Ascending aorta (tissue), 2 donors: ENCODE measurements at places on chromosomes 4 and X. TPM values are rescaled to one million over a fixed set of nuclear protein-coding genes. Genes with fewer than 3 reads are reported as not detected.
A peak's percentile ranks its signal among the peaks of the same experiment; 100 is the strongest.

ASMT gene
- total RNA-seq = 37.5 TPM

FUNDC1 gene
- 2.4 TPM for total RNA-seq

ADH7 gene
- not detected for total RNA-seq

L1CAM gene
- 25.8 TPM for total RNA-seq

CA5B gene
- 13.5 TPM for total RNA-seq

NLGN4X gene
- 1.4 TPM for total RNA-seq

EREG gene
- total RNA-seq = not detected

PSAPL1 gene
- total RNA-seq = not detected

ABLIM2 gene
- total RNA-seq = 30.8 TPM

CDKL2 gene
- not detected for total RNA-seq

GPRIN3 gene
- 2.1 TPM for total RNA-seq

CSN1S1 gene
- total RNA-seq = not detected

TRIM60 gene
- not detected for total RNA-seq

DNA sequence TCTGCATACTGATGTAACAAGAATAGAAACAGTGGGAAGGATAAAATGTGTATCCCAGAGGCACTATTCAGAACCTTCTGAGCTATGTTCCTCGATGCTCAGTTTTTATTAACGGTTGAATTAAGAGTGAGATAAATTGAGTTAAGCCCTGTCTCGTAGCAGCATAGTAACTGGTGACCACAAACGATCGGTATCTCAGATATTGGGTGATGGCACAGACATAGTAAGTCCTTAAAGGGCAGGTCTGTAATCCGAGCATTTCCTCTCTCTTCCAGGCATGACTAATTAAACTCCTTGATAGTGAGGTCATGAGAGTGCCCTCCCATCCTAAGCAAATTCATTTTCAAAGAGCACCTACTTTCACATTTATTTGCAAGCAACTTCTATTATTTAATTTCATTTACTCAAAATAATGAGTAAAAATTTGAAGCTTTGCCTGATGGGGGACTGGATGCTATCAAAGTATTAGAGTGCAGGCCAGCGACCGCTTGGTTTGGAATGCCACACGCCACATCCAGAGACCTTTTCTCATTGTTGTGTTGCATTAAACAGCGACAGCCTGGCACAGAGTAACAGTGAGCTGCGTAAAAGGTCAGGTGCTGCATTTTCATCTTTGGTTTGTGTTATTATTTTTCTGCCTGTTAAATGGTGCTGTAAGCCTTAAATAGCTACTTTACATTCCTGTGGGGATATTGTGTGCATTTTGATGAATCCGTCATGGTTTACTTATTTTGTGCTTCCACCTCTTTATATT, 101.9 kb downstream of the PCDH7 start:
- no peaks in the 10 kb centered on the region for H3K27me3 ChIP-seq
- no peaks in the 10 kb centered on the region for H3K36me3 ChIP-seq
- no peak overlapping the region for H3K4me3 ChIP-seq
- no peak overlapping the region for H3K27ac ChIP-seq
- no peak for DNase-seq

DNA sequence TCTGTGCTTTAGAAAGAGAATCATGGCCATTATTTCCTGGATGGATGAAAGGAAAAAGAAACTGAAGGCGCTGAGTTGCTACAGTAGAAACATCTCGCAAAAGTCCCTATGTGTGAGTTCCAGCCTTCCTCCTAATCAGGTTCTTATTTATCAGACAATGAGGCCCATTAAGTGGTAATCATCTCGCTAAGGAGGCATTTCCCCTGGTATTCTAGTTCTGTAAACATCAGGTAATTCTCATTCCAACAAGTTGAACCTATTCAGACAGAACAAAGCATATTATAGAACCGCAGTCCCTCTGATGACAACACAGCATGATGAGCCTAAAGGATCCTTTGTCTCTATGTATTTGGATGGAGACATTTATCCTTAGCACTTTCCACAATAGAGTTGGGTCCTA, 205.7 kb upstream of the MAOA start:
- H3K4me1 ChIP-seq = no peaks in the 10 kb centered on the region
- DNase-seq = no peak
- no peak overlapping the region for H3K27ac ChIP-seq
- H3K27me3 ChIP-seq = no peaks in the 10 kb centered on the region
- H3K4me3 ChIP-seq = no peak overlapping the region
- H3K36me3 ChIP-seq = no peaks in the 10 kb centered on the region

DNA sequence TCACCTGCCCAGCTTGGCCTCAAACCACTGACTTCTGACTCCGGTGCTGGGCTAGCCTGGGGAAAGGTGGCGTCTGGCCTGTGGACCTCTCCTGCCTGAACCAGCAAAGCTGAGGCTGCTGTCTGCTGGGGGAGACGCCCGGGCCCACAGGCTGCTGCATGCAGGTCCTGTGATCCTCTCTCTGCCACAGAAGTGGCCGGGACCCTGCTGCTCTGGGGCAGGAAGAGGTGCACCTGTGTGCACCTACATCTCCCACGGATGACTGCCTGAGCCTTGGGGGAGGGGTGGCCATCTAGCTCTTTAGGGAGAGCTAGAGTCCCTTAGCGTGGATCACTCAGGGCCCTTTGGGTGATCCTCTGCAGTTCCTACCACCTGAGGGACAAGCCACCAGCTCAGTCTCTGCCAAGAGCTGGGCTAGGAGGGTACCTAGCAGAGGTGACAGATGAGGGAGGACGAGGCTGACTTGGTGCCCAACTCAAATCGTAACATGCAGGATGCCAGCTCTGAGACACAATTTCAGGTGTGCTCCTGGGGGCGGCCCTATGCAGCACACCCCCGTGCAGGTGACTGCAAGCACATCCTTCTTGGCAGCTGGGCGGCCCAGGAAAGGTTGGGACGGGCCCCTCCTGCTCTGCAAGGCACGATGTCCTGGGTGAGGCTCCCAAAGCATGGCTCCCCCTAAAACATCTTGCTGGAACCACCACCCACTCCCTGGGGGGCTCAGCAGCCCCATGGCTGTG, 22.5 kb downstream of the LETM1 start:
- peaks cover 75% of the 10 kb centered on the region for H3K36me3 ChIP-seq
- no peak overlapping the region for H3K4me3 ChIP-seq
- no peaks in the 10 kb centered on the region for H3K4me1 ChIP-seq
- H3K27ac ChIP-seq = no peak overlapping the region

DNA sequence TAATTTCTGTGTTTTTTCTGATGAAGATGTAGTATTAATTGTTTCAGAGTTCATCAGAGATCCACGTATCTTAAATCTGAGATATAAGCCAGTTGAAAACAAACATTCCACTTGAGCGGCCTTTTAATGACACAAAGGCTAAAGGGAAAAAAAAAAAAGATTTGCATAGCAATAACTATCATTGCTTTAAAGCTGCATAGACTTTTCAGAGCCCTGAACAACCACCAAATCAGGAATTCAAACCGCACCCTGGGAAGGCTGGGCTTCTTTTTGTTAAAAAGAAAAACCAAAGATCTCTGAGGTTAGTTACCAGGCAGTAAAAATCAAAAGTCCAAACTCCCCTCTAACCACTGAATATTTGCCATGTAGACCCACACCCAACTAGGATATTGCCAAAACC, 206.0 kb downstream of the HHIP start:
- H3K4me3 ChIP-seq = no peak overlapping the region
- no peaks in the 10 kb centered on the region for H3K27me3 ChIP-seq
- no peak overlapping the region for H3K27ac ChIP-seq
- no peaks in the 10 kb centered on the region for H3K36me3 ChIP-seq
- no peaks in the 10 kb centered on the region for H3K4me1 ChIP-seq
- DNase-seq = no peak

DNA sequence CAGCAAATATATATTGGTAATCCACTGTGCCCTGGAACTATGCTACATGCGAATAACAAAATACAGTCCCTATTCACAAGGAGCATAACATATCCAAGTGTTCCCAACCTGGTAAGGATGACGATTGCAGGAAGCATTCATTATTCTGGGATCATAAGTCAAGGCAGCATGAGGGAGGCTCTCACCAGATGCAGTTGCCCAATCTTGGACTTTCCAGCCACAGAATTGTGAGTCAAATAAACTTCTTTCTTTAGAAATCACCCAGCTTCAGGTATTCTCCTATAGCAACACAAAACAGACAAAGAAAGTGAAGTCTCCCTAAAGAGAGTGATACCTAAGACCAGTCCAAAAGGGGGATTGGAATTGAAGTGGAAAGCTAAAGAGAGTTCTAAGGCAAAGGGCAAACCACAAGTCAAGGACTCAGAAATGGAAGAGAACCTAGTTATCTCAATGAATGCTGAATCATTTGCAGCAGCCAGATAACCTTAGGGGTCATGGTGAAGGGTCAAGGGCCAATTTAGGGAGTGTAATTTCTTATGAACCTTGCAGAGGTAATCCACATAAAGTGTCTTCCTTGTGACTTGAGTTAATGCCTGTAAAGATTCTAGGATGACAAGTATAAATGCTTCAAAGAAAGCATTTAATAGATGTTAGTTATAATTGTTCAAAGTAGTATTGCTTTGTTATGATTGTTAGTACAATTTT, 103.1 kb upstream of the PCDH7 start:
- no peaks in the 10 kb centered on the region for H3K4me1 ChIP-seq
- no peak overlapping the region for H3K4me3 ChIP-seq
- no peaks in the 10 kb centered on the region for H3K27me3 ChIP-seq
- H3K27ac ChIP-seq = no peak overlapping the region
- no peaks in the 10 kb centered on the region for H3K36me3 ChIP-seq
- no peak for DNase-seq

DNA sequence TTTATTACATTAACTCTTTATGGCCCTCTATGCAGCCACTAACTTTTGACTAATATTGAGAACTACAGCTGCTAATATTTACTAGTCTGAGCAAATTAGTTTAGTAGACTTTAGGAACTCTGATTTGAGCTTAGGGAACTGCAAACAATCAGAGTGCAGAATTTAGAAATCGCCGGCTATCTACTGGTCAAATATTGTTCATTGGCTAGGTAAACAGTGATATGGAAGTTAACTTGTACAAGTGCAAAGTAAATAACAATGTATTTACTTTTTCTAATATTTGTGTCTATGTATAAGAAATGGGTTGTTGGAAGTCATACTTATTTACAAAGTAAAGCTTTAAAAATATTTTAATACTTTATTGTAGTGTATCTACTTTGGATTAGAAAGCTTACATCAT, 279.6 kb downstream of the CFAP299 start:
- no peaks in the 10 kb centered on the region for H3K27me3 ChIP-seq
- no peak overlapping the region for H3K27ac ChIP-seq
- no peak for DNase-seq
- H3K4me3 ChIP-seq = no peak overlapping the region

- peaks cover 21% of the 10 kb centered on the region for H3K36me3 ChIP-seq
- no peak for DNase-seq
- no peak overlapping the region for H3K27ac ChIP-seq
- no peaks in the 10 kb centered on the region for H3K27me3 ChIP-seq
- H3K4me3 ChIP-seq = no peak overlapping the region
Measured at GRCh38 chr4:75011131-75011795, 78.3 kb downstream of the PARM1 start.

GRCh38 chr4:53573696-53574095, 17.6 kb downstream of the LNX1 start:
- H3K4me1 ChIP-seq = no peaks in the 10 kb centered on the region
- H3K36me3 ChIP-seq = no peaks in the 10 kb centered on the region
- H3K27ac ChIP-seq = no peak overlapping the region
- H3K4me3 ChIP-seq = no peak overlapping the region

- no peaks in the 10 kb centered on the region for H3K4me1 ChIP-seq
- no peak for DNase-seq
- no peak overlapping the region for H3K4me3 ChIP-seq
- H3K27ac ChIP-seq = no peak overlapping the region
Measured at GRCh38 chr4:66929748-66930147, 615.6 kb downstream of the CENPC start.

- no peaks in the 10 kb centered on the region for H3K27me3 ChIP-seq
- no peak overlapping the region for H3K4me3 ChIP-seq
- DNase-seq = no peak
- H3K4me1 ChIP-seq = peaks cover 5% of the 10 kb centered on the region
- H3K36me3 ChIP-seq = peaks cover 16% of the 10 kb centered on the region
Measured at GRCh38 chr4:73086095-73086868, 16.8 kb upstream of the COX18 start.

- no peak overlapping the region for H3K27ac ChIP-seq
- no peaks in the 10 kb centered on the region for H3K4me1 ChIP-seq
- DNase-seq = no peak
- H3K4me3 ChIP-seq = no peak overlapping the region
Measured at GRCh38 chr4:80839792-80840191, 190.7 kb upstream of the BMP3 start.

DNA sequence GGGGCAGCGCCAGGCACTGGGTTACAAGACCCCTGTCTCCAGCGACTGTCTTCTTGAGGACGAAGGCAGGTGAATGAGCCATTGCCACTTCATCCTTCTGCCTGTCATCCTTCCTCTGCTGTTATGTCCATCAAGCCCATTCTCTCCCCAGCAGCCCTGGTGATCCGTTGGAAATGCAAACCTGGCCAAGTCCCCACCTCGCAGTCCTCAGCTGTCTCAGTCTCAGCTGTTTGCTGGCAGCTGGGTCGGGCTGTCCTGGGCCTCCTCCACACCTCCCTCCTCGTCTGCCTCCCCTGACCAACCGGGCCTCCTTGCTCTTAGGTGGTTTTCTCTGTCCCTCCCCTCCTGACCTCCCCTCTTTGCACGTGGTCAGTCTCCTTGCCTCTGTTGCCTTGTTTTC, 38.0 kb downstream of the PTTG2 start:
- peak overlapping the region; percentile 43 for H3K27ac ChIP-seq
- H3K36me3 ChIP-seq = no peaks in the 10 kb centered on the region
- no peak for DNase-seq
- H3K4me1 ChIP-seq = peaks cover 54% of the 10 kb centered on the region

- H3K4me3 ChIP-seq = no peak overlapping the region
- H3K27me3 ChIP-seq = no peaks in the 10 kb centered on the region
- no peaks in the 10 kb centered on the region for H3K36me3 ChIP-seq
- no peak for DNase-seq
- H3K4me1 ChIP-seq = no peaks in the 10 kb centered on the region
Measured at GRCh38 chrX:130321550-130321949, 18.2 kb upstream of the SLC25A14 start.

GRCh38 chr4:53935780-53936179, 128.6 kb downstream of the CHIC2 start:
- H3K27me3 ChIP-seq = no peaks in the 10 kb centered on the region
- no peak for DNase-seq
- H3K36me3 ChIP-seq = no peaks in the 10 kb centered on the region
- no peak overlapping the region for H3K4me3 ChIP-seq

DNA sequence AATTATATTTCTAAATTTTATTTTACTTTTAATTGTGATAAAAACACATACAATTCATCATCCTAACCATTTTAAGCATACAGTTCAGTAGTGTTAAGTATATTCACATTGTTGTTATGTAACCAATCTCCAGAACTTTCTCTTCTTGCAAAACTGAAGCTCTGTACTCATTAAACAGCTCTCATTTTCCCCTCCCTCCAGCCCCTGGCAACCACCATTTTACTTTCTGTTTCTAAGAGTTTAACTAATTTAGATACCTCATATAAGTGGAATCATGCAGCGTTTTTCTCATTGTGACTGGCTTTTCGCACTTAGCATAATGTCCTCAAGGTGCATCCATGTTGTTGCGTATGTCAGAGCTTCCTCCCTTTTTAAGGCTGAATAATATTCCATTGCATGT, 46.7 kb upstream of the NDP start:
- H3K27me3 ChIP-seq = no peaks in the 10 kb centered on the region
- no peak overlapping the region for H3K27ac ChIP-seq
- H3K4me3 ChIP-seq = no peak overlapping the region
- H3K36me3 ChIP-seq = no peaks in the 10 kb centered on the region
- no peaks in the 10 kb centered on the region for H3K4me1 ChIP-seq
- DNase-seq = no peak
